Subcutaneous adipose tissue (tissue), 4 donors: ENCODE measurements at places on chromosomes 6 and 20. TPM values are rescaled to one million over a fixed set of nuclear protein-coding genes. Genes with fewer than 3 reads are reported as not detected.

Gene FKBP1C
- total RNA-seq = 0.82 TPM

Gene PPIL6
- total RNA-seq = 8.8 TPM

Gene MYCT1
- 8.8 TPM for total RNA-seq

Gene OOEP
- total RNA-seq = not detected

Gene SLC24A3
- total RNA-seq = 12.2 TPM

Gene PHACTR1
- total RNA-seq = 4.3 TPM

Gene TMEM244
- total RNA-seq = not detected

Gene SLCO4A1
- total RNA-seq = 9.0 TPM
